Stimulated activated CD4-positive, alpha-beta T cell treated with anti-CD3 and anti-CD28 coated beads, TNF-alpha, amount 100 ng/mL, for 1 hour (primary cell): ENCODE measurements at places on chromosomes 4 and X.

GRCh38 chr4:101911616-101912015 lies 121.1 kb downstream of the BANK1 start:
- no peak for DNase-seq

DNA sequence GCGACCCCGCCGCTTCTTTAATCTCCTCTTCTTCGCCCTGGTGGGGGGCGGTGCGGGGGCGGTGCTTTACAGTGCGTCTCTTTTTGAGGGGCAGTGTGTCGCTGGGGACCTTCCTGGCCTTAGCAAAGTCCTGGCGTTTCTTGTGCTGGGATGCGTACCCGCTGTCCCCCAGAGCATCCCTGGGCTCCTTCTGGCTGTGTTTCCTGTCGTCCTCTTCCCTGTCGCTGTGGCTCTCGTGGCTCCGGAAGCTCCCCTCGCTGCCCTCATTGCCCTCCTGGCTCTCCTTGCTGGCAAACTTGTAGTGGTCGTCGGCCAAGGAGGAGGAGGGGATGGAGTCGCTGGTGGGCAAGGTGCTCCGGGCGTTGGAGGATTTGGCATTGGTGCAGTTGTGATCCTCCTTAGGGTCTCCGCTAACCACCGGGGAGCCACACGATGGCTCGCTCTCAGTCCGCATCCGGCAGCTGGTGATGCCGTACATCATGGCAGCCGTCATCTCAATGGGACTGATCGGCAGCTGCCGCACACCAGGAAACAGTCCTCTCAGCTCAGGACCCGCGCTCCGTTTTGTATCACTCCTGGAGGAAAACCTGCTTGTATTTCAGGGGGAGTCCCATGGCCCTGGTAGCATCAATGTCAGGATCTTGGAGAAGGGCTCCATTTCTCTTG lies 30.4 kb upstream of the TMSB15A start:
- DNase-seq, result no peak

DNA sequence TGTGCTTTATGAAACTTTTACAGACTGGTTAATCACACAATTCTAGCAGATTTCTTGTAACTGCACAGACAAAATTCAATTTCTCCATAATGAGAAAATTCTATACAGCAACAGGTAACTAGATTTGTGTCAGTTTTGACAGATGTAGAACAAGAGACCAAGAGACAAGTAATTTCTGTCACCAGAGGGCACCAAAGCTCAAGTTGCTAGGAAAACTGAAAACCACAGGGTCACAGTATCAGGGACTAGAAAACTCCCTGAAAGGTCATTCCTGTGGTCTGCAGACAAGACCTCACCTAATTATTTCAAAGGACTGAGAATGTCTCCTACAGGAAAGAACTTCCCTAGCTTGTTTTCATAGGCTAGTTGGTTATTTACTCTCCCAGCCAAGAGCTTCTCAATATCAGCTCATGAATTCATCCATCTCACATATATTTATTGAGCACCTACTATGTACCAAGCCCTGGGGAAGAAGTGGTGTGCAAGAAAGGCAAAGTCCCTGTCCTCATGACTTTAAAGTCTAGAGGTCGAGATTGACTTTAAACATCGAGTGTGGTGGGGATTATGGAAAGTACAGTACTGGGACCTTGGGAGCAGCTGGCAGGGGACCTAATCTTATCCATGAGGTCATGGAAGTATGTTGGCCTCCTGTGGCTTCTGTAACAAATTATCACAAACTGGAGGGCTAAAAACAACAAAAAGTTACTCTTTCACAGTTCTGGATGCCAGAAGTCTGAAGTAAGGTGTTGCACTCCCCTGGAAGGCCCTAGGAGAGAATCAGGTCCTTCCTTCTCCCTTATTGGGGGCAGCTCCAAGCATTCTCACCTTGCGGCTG lies 47.8 kb upstream of the SETD7 start:
- no peak for DNase-seq

DNA sequence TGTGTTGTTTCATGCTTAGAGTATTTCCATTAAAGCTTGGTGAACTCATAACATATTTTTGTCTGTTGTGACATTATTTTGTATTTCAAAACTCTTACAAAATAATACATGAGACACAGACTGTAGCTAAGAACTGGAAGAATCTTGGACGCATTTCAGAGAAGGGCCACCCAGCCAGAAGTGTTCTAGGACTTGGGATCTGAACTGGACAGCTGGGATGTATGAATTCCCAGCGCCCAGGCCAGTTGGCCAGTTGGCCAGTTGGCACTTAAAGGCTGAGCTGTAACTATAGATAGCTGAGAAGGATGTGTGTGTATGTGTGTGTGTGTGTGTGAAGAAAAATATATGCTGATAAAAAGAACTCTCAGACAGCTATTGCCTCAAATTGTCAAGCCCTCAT lies 193.4 kb upstream of the GPR101 start:
- no peak for DNase-seq

DNA sequence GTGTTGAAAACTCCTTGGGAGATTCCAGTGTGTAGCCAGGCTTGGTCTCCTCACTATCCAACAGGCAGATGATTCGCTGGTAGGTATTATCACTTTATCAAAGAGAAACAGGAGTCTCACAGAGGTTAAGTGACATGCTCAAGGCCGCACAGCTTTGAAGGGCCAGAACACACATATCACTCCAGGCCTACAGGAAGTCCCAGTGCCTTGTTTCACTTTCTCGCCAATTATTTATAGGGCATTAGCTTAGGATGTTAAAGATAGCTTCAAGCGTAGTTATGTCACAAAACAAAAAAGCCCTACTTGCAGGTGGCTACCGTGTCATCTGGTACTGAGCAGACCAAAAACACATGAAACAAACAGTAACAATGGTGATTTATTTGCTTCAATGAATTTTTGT lies 13.2 kb downstream of the ATP8A1 start:
- DNase-seq, result no peak

GRCh38 chr4:142005519-142005918 lies 369.1 kb downstream of the IL15 start:
- no peak for DNase-seq

DNA sequence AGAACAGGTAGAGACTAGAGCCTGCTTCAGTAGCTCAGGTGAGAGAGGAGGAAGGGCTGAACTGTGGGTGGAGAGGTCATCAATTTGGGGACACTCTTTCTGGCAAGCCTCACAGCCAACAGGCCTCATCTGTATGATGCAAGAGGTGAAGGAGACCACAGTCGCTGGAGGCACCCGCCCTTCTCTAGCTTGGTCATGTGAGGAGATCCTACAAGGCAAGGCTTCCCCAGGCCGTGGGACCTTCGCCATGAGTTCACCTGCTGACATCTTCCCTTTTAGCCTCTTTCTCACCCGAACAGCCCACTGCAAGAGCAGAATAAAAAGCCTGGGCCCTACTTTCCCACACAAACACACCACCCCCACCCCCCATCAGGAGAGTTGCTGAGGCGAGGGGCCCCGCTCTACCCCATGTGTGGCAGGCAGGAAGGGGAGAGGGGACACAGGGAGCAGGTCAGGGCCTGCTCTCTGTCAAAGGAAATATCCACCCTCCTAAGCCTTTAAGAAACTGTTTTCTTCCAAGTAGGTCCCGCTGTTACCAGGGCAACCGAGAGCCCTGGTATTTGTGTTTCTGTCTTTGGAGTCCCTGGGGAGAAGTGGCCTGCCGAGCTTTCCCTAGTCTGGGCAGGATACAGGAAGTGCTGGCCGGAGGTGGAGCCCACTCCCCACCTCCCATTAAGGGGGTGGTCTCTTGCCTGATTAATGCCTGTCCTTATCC lies 8.1 kb downstream of the RTL5 start:
- no peak for DNase-seq

DNA sequence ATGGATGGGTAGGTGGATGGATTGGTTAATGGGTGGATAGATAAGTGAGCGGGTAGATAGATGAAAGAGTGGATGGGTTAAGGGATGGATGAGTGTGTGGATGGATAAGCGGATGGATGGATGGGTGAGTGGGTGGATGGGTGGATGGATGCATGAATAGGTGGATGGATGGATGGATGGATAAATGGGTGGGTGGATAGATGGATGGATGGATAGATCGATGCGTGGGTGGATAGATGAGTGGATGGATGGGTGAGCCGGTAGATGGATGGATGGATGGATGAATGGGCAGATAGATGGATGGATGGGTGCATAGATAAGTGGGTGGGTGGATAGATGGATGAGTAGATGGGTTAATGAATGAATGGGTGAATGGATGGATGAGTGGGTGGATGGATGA lies 90.9 kb downstream of the CPZ start:
- DNase-seq, result no peak

DNA sequence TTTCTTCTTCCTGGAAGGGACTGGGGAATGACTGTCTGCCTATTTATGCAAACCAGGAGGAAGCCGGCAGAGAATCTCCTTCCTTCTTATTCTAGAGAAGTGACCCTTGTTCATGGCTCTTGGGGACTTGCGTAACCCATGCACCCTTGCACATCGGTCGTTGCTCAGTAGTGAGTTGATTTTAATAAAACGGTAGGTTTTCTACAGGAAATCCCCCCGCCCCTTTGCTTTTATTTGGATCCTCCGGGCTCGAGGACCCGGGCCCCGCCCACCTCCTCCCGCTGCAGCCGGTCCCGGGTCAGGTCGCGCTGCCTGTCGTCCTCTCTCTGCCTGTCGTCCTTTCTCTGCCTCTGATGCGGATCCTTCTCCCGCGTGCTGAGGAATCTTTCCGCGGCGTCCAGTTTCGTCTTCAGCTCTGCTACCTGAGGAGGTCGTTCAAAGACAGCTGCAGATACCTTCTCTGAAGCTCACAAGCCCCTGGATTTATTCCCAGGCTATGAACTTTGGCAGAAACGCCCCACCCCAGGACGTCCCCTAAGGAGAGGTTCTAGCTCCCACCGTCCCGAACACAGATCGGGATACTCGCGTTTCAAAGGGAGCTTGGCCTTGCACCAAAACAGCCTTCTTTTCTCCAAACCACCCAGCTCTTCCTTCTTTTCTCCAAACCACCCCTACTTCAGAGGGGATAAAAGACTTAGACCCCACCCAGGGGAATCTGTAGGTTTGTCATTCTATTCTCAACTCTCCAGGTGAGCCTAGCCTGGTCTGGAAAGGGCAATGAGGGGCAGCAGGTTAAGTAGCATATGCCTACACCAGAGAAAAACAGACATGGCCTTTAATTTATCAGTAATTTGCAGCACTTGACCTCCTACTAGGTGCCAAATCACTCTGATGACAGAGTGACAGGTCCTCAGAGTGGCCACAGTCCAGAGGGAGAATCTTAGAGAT lies 7.0 kb downstream of the TNIP3 start:
- no peak for DNase-seq

GRCh38 chrX:115690511-115691216 lies 129.7 kb downstream of the PLS3 start:
- DNase-seq, result no peak

- no peak for DNase-seq
Measured at GRCh38 chr4:182137343-182137742, 105.9 kb upstream of the TENM3 start.

DNA sequence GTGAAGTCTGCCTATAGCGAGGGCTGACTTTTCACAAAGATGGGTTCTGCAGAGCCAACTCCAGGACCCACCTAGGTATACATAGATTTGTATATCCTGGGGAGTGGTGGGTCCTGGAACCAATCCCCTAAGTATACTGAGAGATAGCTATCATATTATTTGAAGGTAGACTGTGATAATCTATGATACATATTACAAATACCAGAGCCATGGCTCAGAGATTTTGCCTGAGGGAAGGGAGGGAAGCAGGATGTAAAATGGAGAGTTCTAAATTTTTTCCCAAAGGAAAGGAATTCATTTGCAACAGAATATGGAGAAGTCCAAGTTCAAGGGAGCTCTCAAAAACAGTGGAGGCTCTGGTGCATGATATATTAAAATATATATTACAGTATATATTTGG lies 7.2 kb downstream of the TCEAL3 start:
- no peak for DNase-seq

DNA sequence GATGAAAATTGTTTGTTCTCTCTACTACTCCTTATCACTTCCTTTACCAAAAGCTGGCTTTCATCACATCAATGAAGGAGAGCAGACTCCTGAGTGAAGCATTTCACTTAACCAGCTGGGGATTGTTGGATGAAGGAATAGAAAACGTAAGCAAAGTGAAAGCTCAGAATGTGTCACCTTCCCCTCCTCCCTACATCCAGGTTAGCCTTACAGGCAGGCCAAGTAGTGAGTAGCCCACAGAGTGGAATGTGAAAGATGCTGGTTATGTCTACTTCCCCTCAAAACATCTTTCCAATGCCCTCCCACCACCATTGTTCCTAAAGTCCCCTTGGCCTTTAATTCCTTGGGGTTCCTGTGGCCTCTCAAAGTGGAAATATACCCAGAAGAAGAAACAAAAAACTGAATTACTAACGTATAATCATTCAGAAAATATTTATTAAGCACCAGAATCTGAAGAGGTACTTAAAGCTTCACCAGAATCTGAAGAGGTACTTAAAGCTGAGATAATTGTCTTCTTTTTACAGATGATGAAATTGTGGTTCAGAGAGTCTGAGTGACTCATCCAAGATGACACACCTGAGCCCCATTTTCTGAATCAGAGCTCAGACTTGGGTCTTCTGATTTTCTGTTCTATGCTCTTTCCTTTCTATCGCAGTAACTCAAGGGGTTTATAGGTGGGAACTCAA lies 6.5 kb downstream of the P2RY4 start:
- no peak for DNase-seq
